ENCODE measurements at places on chromosomes 2 and 18. TPM values are rescaled to one million over a fixed set of nuclear protein-coding genes. Genes with fewer than 3 reads are reported as not detected.

GRCh38 chr2:133273031-133273430 is 295.2 kb downstream of the NCKAP5 start:
- DNase-seq: no peak

GRCh38 chr2:33246432-33246831 is 230.0 kb upstream of the RASGRP3 start:
- no peak for DNase-seq

GRCh38 chr2:207243601-207244000 is 77.9 kb upstream of the KLF7 start:
- no peak for DNase-seq

DNA sequence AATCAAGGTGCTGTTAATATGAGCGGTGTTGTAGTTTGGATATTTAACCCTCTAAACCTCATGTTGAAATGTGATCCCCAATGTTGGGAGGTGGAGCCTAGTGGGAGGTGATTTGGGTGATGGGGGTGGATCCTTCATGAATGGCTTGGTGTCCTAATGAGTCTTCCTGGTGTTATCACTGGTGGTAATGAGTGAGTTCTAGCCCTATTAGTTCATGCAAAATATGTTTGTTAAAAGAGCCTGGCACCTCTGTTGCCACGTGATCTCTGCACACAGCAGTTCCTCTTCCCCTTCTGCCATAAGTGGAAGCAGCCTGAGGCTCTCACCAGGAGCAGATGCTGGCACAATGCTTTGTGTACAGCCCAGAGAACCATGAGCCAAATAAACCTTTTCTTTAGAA is 158.4 kb downstream of the FMNL2 start:
- peak; percentile 37 for DNase-seq

DNA sequence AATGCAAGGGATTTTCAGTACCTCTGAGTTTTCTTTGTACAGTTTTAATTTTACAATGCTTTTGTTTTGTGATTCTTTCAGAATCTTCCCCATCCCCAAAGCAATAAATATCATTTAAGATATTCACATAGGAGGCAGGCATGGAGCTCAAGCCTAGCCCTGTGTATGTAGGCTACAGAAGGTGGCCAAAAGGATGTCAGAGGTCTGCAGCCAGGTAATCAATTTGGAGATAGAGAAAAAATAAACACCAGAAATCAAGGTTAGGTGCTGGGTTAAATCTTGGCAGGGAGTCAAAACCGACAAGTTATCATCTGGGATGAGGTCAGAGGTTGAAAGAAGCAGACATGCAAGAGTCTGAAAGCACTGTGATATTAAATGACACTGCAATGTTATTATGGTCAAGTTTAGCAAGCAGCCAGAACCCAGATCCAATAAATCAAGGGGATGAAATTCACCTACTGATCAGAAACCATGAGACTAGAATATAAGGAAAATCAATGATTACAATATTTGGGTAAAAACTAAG is 45.1 kb upstream of the LRP1B start:
- no peak for DNase-seq

GRCh38 chr18:58649966-58650816 is 21.1 kb upstream of the MALT1 start:
- peak; percentile 63 for DNase-seq

DNA sequence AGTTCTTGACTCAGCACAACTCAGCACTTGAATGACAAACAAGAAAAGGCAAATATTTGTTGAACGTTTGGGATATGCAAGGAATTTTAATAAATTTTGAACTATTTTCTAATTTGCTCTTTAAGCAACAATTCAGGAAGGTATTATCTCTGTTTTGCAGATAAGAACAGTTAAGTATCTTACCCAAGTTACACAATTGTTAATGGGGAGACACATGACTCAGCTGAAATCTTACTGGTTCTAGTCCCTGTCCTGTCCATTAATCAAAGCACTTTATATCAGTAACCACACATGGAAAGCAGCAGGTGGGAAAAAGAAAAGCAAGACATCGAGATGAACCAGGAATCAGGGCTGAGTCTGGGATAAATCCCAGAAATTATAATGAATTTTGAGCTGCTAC is 493.9 kb upstream of the PIK3C3 start:
- no peak for DNase-seq

- DNase-seq: no peak
Measured at GRCh38 chr2:16049406-16049805, 109.1 kb downstream of the MYCN start.

- no peak for DNase-seq
Measured at GRCh38 chr18:58100154-58100553, 56.1 kb downstream of the NEDD4L start.

DNA sequence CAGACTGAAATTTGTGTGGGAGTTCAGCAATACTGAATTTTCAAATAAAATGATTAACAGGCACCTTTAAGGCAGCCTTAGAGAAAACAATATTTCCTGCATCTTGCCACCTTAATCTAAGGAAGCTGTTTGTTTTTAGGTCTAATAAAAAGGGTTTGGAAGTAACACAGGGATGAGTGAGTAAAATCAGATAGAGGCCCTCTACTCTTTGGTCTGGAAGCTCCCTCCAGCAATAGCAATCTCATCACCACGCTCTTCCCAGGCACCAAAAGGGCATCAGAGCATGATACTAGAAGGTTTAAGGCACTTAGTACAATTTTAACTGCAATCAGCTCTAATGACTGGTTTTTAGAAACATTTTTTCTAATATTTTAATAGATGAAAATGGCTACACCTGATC is 155.6 kb downstream of the VWC2L start:
- no peak for DNase-seq

DNA sequence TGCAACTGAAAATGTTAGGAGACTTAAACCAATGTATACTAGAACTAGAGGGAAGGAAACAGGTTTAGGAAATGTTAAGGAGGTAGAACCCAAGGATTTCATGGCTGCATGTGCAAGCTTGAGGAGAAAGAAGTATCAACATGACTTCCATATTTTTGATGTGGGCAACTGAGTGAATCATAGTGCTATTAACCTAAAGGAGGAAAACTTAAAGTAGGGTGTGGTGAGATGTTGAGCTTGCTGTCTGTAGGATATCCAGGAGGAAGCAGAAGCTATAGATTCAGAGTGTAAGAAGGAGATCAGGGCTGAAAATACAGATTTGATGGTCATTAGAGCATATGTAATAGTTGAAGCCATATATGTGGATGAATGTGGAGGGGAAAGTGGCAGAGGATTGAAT is 31.5 kb downstream of the NDC80 start:
- DNase-seq: no peak

GRCh38 chr2:201915446-201915845 is 109.1 kb downstream of the CDK15 start:
- no peak for DNase-seq

DNA sequence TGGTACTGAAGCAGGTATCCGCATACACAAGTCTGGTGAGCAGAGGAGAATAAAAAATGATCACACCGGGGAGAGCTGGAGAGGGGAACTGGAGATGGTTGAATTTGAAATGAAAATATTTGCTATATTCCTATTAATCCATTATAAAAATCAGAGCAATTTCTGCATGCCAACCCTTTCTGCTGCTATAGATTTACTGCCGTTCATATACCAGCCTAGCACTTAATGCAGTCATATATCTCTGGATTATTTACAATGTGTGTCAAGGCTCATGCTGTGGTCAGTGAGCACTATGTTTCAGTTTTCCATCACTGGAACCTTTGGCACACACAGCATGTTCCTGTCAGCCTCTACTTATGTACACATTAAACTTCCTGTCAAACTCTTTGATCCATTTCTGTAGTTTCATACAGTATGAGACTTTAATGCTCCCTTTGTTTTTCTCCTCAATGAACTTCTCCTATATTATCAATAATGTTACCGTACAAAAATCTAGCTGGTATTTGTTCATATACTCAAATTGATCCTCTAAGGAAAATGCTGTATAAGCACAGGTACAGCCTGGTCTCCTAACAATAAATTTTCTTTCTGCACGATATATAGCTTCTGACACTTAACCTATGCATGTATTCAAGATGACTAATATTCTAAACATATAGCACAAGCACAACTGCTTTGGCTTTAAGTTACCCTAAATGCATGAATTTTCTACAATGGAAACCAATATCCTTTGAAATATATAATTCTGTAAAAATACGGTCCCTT is 36.7 kb downstream of the FANCL start:
- no peak for DNase-seq

DNA sequence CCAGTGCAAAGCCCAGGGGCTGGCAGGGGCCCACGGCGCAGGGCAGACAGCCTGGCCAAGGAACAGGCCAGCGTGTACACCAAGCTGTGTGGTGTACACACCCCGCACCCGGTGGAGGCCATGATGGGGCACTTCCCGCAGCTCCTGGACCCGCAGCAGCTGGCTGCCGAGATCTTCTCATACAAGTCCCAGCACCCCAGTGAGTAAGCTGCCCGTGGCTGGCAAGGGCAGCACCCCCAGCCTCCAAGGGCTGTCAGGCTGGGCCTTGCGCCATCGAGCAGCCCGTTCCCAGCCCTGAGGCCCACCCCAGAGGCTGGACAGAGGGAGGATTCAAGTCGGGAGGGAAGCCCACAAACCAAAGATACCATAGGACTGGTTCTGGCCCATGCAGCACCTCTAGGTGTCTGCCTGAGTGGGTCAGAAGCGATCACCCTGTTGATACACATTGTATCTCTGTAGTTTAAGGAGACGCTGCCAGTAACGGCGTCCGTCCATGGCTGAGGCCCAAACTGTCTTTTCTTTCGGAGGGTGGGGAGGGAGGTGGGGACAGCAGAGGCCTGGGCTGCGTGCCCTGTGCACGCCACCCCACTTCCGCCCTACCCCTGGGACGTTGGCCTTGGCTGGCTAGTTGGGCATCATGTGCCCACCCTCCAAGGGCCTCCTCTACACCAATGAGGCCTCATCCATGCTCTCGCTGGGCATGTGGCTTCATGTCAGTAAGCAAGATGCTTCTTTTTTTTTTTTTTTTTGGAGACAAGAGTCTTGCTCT is 16.8 kb upstream of the MTERF4 start:
- DNase-seq: no peak

The EFR3B gene
- polyA plus RNA-seq: not detected

The ABCB11 gene
- not detected for polyA plus RNA-seq

The TRABD2A gene
- polyA plus RNA-seq: 0.97 TPM

The LRRTM1 gene
- polyA plus RNA-seq: not detected

The NXPH2 gene
- polyA plus RNA-seq: not detected

The SPP2 gene
- polyA plus RNA-seq: not detected

The MOGAT1 gene
- polyA plus RNA-seq: not detected

The NCK2 gene
- polyA plus RNA-seq: 7.6 TPM

The IL36G gene
- not detected for polyA plus RNA-seq

Data from CD14-positive monocyte (primary cell).